IgD-negative memory B cell (primary cell): ENCODE measurements at places on chromosomes 6 and 20. TPM values are rescaled to one million over a fixed set of nuclear protein-coding genes. Genes with fewer than 3 reads are reported as not detected.

B3GAT2 gene
- 0.23 TPM for polyA plus RNA-seq

SAMD10 gene
- polyA plus RNA-seq, result 9.5 TPM

RIMS1 gene
- not detected for polyA plus RNA-seq

ANGPT4 gene
- not detected for polyA plus RNA-seq
